ENCODE measurements at places on chromosomes 1 and 21.
A peak's percentile ranks its signal among the peaks of the same experiment; 100 is the strongest.

DNA sequence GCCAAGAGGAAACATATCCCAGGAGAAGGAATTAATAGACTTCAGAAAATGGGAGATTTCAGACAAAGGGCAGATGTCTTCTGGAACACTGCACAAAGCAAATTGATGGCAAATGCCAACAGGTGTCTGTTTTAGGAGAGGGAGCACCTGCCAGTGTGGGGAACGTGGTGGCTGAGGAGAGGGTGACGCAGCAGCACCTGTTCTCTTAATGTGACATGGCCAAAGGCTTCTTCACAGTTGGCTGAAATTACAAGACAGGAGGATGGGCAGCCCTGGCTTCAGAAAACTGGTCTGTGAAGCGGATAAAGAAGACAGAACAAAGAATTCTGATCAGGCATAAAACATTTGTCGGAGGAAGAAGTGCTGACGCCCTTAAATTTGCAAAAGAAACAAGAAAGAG lies 178.7 kb upstream of the RUNX1 start:
- peak; percentile 96 for DNase-seq

DNA sequence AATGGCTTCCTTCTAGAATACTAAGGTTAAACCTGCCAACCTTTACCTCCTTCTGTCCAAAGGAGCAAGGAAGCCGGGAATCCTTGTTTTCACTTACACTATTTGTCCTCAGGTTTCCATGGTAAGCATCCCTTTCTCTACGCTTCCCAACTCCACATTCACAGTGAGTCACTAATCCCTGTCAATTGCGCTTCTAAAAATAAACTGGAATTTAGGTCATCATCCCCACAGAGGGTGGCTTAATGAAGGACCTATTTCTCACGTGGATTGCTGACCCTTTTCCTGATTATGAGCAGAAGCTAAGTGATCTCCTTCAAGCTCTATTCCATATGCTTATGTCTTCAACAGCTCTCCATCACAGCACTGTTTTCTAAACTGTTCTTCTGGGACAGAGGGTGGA lies 39.9 kb upstream of the ABCA4 start:
- peak; percentile 86 for DNase-seq

GRCh38 chr1:171877701-171878100 lies 36.4 kb downstream of the DNM3 start:
- peak; percentile 13 for DNase-seq

DNA sequence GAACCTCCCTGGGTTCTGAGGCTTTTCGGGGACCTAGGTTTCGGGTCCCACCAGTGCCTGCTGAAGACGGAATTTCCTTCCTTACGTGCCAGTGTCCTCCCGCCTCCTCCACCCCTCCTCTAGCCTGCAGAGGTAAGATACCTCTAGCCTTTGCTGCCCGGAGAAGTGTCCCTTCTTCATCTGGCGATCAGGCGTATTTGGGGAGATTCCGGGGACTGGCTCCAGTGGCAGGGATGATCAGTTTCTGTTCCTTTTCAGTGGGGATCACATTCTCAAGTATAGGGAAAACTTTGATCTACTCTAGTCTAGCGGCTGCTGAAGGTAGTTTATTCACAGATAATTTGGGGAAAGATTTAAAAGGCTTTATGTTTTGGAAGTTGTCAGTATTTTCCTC lies 674 bp downstream of the CEP350 start:
- no peak for DNase-seq

DNA sequence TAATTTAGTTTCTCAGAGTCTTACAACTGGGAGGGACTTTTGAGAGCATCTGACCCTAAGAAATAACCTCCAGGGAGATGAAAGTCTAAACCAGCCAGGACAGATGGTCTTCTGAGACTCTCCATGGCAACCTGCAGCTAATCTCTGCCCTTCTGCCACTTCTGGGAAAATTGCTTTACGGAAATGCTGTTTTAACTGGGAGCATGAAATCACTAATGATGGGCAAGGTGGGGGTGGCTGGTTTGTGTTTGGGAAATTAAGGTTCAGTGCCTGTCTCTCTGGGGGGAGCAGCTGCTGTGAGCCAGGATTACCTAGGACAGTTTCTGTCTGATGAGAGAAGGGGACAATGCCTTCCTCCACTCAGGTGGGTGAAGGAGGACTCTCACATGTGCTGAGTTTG lies 33.2 kb downstream of the ROR1 start:
- no peak for DNase-seq
